ENCODE measurements at places on chromosomes 3 and 15.

DNA sequence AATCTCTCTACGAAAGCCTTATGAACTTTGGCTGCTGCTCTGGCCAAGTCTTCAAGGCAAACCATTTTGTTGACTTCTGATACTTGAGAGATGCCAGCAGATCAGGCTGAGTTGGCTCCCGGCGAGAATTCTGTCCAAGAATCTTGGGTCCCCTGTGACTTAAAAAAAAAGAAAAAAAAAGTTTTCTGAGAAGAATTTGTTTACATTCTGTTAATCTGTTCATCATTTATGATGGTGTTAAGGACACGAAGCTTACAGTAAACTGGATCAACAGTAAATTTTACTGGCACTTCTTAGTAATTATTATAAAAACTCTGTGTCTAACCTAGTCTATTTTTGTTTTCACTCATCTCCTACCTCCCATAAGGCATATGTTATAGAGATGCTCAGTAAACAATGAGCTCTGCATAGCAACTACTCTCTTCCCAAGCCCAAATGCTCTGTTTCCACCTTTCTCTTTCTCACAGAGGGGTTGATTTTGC lies 320.9 kb upstream of the RASGRP1 start:
- DNase-seq, result no peak

DNA sequence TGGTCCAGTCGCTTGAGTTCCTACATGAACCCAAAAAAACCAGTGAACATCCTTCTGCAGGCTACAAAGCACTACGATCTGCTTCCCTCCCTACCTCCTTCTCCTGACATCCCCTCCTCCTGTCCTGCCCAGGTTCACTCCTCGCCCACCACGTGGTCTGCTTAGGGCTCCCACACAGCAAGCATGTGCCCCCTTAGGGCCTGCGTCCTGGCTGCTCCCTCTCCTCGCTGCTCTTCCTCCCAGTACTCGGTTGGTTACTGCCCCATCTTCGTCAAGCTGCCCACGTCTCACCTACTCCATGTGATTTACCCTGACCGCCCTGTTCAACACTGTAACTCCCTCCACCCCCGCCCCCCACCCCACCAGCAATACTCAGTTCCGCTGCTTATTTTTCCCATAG lies 20.8 kb upstream of the ATP13A3 start:
- DNase-seq, result no peak

DNA sequence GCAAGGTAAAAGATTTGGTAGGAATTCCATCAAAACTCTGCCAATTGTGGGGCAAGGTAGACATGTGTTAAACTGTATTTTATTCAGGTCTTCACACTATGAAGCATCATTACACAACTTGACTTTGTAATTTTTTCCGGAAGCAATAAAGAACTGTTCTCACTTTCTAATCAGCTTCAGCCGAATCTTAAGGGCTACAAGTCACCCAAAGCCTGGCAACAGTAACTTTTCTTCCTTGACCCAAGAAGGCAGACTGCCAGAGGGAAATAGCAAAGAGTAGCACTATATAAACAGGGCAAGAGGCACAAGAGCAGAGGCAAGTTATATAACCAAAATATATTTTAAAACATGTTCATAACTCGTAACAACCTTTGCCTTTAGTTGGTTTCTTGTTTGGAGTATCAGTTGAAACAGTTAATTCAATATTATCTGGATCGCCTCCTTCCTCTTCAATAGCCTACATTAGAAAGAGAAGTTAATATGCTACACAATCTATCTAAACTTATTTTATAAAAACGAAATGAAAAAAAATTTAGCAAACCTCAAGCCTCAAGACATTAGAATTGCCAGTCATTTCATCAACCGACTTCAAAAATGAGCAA lies 1.4 kb downstream of the SLTM start:
- no peak for DNase-seq

- DNase-seq, result no peak
Measured at GRCh38 chr3:54045061-54045815, 77.1 kb upstream of the CACNA2D3 start.

- DNase-seq, result no peak
Measured at GRCh38 chr3:122012821-122013220, 9.2 kb downstream of the ILDR1 start.

Data from upper lobe of right lung (tissue), 1 donor.